ENCODE measurements at places on chromosomes 4 and X.

DNA sequence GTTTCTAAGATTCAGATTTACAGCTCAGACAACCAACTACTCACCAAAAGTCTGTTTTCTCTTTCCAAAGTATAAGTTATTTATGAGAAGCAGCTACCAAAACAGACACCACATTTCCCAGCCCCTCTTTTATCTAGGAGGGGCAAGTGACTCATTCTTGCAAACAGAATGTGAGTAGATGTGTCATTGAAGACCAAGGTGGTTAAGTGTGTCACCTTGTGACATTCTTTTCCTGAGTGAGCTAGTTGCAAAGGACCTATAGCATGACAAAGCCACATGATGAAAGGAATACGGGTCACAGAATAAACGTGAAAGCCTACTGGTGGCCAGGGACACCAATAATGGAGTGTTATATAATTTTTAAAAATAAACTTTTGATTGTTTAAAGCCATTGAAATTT is 50.0 kb downstream of the SLC7A11 start:
- no peak for DNase-seq

DNA sequence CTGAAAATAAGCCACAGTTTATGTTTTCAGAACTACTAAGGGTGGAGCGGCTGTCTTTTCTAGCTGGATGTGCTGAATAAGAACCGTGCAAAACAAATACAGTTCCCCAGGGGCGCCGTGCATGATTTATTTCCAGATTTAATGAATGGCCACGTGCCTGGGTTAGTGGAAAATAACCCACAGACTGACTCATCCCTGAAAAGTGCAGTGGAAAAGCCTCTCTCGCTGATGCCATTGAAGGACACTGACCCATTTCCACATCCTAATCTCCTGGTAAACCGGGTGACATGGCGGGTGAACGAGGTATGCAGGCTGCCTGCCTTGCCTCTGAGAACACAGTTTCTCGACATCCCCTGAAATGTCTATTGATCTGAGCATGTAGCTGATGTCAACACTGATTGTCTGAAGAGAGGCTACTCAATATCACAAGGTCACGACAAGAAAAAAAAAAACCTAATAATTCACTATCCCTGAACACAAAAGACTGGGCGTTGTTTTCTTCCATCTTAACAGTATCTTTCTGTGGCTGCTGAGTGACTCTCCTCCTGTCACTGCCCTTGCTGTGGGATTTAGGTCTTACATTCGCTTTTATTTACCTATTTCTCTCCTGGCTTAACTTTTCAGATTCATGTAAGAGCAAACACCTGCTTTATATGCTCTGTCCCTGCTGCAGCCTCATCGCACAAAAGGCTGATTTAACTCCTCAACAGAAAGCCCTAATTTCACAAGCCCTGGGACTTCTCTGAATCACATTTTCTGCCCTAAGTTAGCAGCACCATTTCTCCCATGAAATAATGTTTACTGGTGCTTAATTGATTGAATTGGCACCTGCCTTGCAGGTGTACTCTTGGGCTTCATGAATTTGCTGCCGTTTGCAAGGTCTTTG is 76.9 kb upstream of the SCOC start:
- DNase-seq: no peak

DNA sequence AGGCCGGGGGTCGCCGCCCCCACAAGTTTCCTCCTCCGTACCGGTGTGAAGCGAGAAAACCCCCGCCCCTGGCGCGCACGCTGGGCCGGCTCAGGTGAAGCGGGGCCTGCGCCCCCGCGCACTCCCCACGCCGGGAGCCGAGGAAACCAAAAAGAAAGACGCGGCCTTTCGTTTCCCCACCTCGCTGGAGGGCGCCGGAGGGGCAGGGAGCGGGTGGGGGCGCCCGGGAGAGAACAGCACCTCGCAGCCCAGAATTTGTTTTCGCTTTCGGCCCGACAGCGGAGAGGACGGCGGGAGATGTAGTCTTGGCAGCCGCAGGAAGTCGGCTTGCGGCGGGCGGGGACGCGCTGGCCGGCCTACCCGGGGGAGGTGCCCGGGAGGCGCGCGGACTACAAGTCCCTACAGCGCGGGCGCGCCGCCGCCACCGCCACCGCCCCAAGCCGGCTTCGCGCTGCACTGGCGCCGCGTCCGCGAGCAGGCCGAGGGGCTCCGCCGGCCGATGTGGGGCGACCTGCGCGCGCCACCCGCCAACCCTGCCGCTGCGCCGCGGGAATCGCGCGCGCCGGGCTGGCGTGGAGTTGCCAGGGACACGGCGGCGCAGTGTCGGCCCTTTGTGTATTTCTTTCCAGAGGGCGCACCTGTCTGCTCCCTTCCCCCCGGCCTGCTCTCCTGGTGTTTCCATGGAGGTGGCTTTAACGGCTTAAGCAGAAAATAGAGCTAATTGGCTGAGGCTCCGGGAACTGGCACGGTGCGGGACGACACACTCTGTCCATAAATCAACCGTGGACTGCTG is at the start of gene OTUD4:
OTUD4 (minus strand) TSS at position 292 of the 793 bp plus-strand sequence. CDS start 616 bp downstream, outside the sequence.
- peak; percentile 96 for DNase-seq

- DNase-seq: no peak
Observed at GRCh38 chrX:107199491-107199890, 6.7 kb downstream of the NUP62CL start.

DNA sequence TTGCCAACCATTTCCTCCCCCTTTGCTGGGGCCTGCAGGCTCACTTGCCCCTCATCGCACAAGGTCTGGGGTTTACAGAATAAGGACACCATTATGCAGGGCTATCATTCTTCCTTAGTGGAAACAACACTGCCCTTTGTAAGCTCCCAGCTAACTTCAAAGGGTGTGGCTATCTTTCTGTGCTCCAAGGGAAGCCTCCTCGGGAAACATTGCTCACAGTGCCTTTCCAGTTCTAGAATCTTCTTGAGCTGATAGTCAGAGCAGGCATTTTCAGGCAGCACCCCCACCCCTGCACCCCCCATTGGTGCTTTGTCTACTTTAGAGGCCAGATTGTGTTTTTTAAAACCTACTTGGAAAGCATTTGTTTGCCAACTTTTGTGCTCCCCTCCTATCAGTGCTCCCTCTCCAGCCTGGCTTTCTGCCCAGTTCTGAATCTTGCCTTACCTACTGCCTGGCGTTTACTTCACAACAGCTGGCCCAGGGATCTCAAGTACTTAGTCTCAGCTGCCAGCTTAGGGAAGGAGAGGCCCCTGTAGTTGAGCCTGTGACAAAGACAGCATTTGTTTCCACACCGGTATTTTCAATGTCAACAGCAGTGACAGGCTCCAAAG is 53.5 kb downstream of the PLAC1 start:
- DNase-seq: no peak

DNA sequence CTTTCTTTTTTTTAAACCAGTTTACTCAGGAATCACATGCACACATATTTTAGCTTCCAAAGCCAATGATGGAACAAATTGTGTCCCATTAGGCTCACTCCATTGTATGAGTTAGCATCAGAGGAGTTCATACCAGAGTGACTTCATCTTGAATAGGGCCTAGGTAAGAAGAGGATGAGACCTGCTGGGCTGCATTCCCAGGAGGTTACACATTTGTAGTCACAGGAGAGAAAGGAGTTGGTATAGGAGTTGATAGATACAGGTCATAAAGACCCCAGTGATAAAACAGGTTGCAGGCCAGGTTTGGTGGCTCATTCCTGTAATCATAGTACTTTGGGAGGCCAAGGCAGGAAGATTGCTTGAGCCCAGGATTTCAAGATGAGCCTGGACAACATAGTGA is 9.3 kb downstream of the PDGFRA start:
- DNase-seq: no peak

DNA sequence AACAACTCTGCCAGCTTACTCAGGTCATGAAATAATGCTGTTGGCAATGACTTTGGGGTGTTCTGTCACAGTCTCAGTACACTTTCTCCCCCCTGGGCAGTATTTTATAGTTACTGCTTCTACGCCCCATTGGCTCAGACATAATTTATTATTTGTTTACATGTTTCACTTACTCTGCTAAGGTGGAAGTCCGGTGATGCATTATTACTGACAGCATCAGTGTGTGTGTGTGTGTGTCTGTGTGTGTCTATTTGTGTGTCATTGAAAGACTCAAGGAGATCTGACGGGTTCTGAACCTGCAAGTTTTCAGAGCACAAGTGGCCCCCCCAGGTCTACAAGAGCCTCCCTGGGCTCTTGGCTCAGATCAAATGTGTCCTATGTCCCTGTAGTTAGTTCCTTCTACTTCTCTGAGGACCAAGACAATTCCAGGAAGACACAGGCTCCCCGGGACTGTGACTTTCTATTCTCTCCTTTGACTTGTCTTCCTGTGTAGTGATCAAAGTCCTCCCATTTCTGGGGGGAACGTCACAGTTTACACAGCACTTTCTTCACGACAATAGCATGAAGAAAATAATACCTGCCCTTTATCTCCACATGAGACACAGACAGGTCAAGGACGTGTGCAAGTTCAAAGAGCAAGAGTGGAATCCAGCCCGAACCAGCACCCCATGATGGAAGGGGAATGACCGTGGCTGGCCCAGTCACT is 283.7 kb upstream of the GATB start:
- no peak for DNase-seq

DNA sequence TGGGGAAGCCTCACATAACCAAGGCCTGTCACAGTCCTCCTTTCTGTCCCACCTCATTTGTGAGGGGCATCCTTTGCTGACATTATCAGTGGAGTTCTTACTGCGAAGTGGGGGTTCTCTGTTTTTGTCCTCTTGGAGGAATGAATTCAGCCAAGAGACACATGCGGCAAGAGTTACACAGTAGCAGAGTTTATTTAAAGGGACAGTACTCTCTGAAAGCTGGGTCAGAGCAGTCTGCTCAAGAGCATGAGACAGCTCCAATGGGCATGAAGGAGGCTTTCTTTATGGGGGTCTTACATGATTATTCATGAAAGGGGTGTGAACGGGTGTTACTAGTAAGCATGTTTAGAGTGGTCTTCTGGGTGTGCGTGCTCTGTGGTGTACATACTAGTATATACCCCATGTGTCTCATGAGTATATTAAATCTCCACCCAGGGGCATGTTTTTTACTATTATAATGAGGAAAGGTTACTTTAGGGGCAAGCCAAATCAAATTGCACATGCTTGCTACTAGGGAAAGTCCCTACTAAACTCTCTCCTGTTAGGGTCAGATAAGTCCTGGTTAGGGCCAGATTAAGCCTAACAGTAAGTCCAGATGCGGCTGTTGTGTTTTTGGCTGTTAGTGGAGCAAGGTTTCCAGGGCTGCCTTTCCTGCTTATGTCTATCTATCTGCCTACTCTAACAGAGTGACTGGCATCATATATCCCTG is 19.8 kb upstream of the LGI2 start:
- no peak for DNase-seq
